NCI-H1694 treated with DMSO at 0.1 percent for 48 hours (cell line): ENCODE measurements at places on chromosomes 7 and 10.
A peak's percentile ranks its signal among the peaks of the same experiment; 100 is the strongest.

DNA sequence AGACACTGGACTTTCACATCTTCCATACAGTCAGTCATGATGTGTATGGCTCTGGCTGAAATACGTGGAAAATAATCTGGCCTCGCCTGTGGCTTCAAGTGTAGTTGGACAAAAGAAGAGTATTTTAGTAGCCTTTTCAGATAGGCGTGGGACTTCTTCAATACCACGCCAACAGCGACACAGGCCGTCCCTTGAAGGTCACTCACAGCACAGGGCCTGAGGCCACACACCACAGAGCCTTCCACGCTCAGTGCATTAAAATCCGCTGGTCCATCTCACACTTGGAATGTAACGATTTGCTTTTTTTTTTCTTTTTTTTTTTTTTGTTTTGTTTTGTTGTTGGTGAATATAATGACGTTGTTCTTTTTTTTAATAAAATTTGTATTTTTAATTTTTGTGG is 51.8 kb upstream of the SUN1 start:
- DNase-seq = no peak

DNA sequence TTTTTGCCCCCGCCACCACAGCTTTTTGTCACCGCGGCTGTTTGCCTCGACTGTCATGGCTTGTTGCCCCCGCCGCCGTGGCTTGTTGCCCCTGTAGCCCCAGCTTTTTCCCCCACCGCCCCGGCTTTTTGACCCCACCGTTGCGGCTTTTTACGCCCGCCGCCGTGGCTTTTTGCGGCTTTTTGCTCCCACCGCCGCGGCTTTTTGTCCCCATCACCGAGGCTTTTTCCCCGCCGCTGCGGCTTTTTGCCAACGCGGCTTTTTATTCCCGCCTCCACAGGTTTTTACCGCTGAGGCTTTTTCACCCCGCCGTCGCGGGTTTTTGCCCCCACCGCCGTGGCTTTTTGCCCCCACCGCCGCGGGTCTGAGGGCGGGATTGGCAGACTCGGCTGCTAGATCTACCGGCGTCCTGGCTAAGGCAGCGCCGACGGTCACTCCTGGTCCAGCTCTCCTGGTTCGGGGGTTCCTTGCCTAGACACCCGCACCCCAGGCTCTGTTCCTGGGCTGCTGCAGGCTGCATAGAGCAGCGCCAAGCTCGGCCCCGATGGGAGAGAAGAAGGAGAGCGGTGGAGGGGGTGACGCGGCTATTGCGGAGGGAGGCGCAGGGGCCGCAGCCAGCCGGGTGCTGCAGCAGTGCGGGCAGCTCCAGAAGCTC is 637.7 kb downstream of the ZNF716 start:
- no peak for DNase-seq

GRCh38 chr10:6583447-6583846 is 3.4 kb upstream of the PRKCQ start:
- no peak for DNase-seq

DNA sequence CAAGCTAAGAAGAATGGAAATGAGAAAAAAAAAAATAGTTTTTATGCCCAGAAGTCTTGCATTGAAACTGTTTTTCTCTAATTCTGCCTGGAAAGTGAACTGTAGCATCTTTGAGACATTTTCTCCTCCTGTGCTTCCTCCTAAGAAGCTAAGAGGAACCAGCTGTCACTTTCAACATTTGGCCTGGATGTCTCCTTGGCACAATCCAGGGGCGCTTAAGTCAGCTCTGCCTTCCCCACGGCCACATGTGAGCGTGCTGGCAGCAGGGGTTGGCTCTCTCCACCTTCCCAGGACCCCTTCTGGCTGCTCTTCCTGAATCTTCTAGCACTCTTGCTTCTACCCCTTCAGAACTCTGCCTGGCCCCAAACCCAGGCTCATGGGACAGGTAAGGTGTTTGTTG is 289.6 kb upstream of the ADARB2 start:
- DNase-seq = no peak

DNA sequence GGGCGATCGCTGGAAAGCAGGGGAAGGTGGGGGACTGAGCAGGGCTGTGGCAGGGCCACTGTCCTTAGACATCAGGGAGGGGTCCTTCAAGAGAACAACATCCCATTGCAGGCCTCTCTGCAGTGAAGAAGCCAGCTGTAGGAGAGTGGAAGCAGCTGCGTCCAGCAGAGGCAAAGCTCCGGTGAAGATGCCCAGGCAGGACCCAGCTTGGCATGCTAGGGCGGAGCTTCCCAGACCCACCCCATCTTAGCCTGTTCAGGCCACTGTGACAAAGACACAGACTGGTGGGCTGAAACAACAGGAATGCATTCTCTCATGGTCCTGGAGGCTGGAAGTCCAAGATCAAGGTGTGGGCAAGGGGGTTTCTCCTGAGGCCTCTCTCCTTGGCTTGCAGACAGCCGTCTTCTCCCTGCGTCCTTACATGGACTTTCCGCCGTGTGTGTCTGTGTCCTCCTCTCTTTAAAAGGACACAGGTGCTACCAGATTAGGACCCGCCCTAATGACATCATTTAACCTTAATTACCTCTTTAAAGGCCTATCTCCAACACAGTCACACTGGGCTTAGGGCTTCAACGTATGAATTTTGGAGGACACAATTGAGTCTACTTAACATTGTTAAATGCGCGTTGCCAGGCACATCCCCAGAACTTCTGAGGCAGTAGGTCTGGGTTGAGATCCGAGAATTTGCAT is 178.1 kb upstream of the GRB10 start:
- DNase-seq = no peak

- peak; percentile 28 for DNase-seq
These were observed 49.5 kb upstream of the ZPBP start for GRCh38 chr7:50142425-50143017.

DNA sequence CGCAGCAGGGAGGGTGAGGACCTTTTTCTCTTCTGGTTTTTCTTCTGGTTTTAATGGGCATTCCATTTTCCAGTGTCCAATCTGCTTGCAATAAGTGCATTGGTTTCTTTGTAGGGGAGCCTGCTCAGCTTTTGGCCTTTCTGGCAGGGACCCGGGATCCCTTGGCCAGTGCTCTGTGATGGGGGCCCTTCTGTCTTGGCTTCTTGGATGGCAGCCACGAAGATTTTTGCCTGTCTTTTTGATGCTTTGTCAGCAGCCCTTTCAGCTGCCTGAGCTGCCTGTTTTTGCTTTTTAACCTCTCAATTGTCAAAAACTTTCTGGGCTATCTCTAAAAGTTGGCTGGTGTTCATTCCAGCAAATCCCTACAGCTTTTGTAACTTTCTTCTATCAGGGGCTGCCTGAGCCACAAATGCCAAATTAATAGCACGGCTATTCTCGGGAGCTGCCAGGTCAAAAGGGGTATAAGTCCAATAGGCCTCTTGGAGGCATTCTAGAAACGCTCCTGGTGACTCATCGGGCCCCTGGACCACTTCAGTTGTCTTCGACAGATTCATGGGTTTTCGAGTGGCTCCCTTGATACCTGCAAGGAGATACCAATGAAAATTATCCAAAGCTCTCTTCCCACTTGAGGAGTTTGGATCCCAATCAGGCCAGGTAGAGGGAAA is 179.9 kb upstream of the MBL2 start:
- no peak for DNase-seq

GRCh38 chr10:24984906-24985305 is 31.1 kb downstream of the ENKUR start:
- no peak for DNase-seq

DNA sequence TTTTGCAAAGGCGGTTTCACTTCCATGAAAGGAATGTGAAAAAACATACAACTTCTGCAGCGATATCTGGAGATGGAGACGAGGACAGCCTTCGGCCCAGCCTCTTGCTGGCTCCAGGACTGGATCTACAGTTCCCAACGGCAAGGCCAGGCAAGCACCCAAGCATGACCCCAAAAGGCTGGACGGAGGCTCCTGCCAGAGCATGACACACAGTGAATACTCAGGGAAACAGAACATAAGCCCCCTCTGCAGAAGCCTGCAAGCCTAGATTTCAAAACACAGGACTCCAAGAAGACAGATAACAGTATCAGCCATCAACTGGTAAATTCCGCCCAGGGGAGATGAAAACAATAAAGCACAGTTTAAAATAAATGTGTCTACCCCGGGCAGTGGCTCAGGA is 3.3 kb upstream of the LRRC27 start:
- DNase-seq = no peak

- DNase-seq = no peak
These were observed 39.9 kb downstream of the TMEM229A start for GRCh38 chr7:123992913-123993518.

- DNase-seq = no peak
These were observed 137.9 kb downstream of the GLI3 start for GRCh38 chr7:42099066-42099465.

DNA sequence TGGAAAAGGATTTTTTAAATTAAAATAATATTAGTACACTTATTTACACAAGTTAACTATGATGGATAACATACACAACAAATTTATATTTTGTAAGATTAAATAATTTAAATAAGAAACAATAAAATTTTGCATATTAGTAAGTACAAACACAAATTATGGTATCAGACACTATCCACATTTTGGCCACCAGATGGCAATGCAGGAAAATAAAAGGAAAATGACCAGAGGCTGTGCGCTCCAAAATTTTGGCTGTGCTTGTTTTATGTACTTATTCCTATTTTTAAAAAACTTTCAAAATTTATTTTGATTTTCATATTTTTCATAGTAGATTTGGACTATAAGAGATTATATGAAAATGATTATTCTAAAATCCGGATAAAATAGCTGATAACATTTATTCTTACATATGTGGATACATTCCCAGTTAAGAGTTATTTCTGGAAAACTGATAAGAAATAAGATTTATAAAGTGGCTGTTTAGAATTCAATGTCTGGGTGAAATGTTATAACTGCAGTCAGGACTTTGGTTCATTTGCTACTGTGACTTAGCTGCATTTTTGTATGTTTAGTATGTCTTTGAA is 274.7 kb upstream of the HGF start:
- peak; percentile 41 for DNase-seq

DNA sequence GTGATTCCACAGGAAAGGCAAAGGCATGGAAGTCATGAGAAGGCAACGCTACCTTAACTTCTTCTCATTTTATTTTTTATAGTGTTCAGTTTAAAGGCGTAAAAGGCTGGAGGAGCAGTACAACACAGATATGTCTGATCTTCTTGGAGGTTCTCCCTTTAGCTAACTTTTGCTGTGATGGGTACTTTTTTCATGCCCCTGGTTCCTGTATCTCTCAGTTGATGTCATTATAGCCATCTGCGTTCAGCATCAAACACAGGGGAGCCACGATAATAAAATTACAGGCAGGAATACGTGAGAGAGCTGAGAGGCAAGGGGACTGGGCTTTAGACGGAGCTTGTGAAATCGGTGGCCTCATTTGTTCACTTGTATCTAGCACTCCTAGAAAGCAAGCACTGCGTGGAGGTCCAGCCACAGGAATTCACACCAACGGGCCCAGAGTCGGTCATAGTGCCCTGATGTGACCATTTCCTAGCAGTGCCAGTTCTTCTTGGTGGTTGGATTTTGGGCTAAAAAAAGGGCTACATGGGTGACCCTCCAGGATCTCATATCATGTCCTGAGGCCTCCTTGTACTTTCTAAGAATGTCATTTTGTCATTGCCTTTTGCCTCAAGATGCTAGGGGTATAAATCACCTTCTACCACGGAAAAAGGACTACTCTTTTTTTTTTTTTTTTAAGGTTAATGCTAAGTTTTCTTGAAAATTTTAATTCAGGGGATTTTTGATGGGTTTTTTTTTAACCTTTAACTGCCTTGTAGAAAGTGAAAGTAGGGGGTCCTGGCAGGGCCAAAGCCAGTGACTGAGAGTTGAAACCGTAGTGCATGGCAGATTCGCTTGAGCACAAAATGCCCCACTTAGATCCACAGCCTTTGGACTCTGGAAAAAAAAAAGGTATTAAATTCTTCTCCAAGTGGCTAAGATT is 191.5 kb downstream of the CELF2 start:
- no peak for DNase-seq

DNA sequence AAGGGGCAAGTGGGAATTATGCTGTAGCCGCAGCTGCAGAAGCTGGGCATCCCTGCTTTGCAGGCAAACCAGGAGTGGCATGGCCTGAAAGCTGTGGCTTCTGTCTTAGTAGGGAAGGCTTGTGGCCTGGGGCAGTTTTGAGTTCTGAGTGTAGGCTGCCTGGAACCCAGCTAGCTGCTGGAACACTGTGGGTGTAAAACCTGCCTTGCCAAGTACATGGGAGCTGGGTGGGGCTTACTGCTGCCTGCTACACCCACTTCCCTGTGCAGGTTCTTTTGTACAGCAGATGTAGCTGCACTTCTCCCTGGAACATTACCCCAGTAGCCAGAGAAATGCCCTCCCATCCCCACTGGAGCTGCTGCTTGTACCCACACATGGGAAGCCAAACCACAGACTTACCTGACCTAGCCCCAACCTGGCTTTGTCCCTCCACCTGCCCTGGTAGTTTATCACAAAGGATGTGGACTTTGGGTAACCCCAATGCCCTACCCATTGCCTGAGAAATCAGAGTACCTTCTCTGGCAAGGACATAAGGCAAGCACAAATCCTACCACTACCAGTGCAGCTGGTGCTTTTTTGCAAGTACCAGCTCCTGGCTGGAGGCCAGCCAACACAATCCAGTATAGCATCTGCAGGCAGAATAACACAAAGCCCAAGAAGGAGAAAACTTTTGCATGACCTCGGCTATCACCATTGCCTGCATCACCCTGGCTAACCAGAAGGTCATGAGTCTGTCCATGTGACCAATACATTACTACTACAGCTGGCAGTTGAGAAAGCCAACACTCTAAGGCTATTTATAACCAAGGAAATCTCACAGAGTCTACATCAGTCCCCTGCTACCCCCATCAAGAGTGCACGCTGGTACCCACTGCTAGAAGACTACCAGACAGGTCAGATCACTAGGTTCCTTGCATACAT is 26.5 kb upstream of the PPP1R3A start:
- peak; percentile 77 for DNase-seq

DNA sequence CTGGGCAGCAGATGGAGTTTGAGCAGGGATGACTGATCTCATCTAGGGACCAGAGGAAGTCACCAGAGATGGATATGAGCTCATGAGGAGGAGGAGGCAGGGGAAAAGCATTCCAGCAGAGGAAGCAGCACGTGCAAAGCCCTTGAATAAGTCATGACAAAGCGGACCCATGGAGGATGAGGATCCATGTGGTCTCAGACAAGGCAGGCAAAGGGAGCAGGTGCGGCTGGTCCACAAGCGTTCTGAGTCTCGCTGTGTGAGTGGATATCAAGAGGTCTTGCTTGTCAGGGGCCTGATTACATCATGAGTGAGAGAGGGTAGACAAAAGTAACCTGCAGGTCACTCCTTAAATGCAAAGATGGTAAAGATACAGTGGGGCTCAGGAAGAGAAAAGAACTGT is 307.6 kb downstream of the GRID1 start:
- DNase-seq = no peak

DNA sequence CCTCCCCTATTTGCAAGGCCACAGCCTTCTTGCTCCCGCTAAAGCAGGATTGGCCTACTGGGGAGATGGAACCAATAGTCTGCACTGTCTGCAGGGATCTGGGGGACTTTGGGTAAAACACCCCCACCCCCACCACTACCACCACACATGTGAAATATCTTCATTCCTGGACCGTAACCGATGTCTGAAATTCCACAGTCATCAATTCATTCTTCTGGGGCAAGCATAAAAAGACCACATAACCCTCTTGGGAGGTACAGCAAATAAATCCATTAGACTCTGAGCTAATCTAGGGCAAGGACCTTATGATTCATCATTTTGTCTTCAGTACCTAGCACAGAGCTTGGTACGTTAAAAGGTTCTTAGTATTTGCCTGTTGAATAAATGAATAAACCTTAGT is 307.8 kb downstream of the GPAM start:
- DNase-seq = no peak

GRCh38 chr7:74101061-74101681 is 17.6 kb downstream of the LIMK1 start:
- DNase-seq = no peak

- no peak for DNase-seq
These were observed 16.8 kb upstream of the CRTAC1 start for GRCh38 chr10:98047009-98047741.

- DNase-seq = no peak
These were observed 23.0 kb upstream of the WASL start for GRCh38 chr7:123771846-123772245.
